ENCODE measurements at places on chromosomes 12 and 14. TPM values are rescaled to one million over a fixed set of nuclear protein-coding genes. Genes with fewer than 3 reads are reported as not detected.

The SERPINA10 gene
- not detected for total RNA-seq

The ZNF385A gene
- total RNA-seq = 12.2 TPM

The RASSF8 gene
- total RNA-seq = 4.5 TPM

The KLHL42 gene
- 43.9 TPM for total RNA-seq

The GZMH gene
- total RNA-seq = not detected

The SOX5 gene
- 15.2 TPM for total RNA-seq

DNA sequence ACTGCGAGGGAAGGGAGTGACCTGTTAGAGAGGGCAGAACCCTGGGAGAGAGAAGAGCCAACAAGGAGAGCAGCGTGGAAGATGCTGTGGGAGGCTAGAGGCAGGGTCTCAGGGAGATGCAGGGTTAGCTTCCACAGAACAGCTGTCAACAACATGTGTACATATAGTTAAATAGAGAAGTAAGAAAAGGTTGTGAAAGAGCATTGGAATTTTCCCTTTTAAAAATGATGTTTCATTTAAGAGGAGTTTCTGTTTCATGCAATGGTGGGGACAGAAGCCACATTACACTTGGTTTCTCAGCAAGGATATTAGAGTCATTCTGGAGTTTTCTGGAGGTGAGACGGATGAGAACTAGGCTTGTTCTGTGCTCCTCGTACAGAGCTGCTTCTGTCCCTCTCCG is 23.8 kb upstream of the TBC1D30 start:
- no peak for DNase-seq

GRCh38 chr12:18217966-18218365 is 43.4 kb upstream of the PIK3C2G start:
- no peak for DNase-seq

- no peak for DNase-seq
Observed at GRCh38 chr14:88482524-88482923, 72.3 kb downstream of the PTPN21 start.

GRCh38 chr12:1591543-1591942 is 2.8 kb downstream of the FBXL14 start:
- no peak for DNase-seq

DNA sequence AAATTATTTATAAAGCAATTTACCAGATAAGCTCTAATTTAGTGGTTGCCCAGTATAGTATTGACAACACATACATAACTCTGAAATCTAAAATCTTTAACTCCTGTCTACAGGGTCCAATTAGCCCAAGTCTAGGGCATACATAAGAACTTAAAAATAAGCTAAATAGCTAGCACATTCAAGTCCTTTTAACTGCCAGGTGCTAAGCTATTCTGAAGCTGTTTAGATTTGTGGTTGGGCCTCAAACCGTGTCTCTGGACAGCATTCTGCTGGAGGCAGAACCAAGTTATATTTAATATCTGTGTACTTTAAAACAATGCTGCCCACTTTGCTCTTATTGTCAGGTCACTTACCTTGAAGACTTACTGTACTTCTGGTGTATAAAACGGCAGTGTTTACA is 19.0 kb downstream of the RPS6KA5 start:
- no peak for DNase-seq

- DNase-seq = no peak
Observed at GRCh38 chr14:21208554-21208953, 52.7 kb upstream of the OR5AU1 start.

DNA sequence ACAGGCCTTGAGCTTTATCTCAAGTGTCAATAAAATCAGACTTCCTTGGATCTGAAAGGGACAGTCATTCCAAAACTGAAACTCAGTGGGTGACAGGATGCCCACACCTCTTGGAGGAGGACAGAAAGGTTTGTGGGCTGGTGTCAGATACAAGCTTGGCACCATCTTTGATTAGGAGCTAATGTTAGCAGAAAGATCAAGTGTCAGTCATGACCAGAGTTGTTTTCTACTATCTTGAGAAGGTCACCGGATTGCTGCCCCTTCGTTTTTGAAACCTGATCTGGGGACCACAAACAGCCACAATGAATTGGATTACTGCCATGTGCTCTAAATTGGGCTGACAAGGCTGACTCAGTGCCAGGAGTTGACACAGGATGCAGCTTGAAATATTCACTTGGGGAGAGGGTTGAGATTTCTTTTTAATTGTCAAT is 88.3 kb downstream of the OTOGL start:
- DNase-seq = no peak

All from Karpas-422 (cell line).